ENCODE measurements at places on chromosomes 4 and X.

GRCh38 chrX:10620121-10620699 lies at the start of gene MID1:
Gene MID1, minus strand, starts transcription at chrX:10620585. Its CDS starts 53,038 bp downstream, at chrX:10567547.
- peak; percentile 70 for DNase-seq

DNA sequence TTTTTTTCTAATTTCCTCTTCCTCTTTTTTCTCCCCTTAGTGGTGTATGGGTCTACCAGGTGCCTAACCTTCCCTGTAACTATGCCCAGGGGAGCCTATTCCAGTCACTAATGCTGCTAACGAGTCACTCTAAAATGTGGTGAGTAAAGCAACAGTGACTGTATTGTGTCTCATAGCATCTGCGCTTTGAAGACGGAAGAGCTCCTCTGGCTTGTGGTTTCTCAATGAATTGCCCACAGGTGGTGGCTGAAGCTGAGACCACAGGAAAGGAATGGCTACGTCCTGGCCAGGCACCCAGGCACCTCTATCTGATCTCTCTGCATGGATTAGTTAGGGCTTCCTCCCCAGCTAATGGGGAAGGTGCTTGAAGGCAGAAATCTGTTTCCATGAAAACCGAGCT lies 763.5 kb upstream of the FRG1 start:
- DNase-seq: no peak

GRCh38 chr4:82519072-82519471 lies 42.7 kb downstream of the TMEM150C start:
- DNase-seq: no peak

- no peak for DNase-seq
These were observed 60.5 kb downstream of the MSX1 start for GRCh38 chr4:4919927-4920326.

GRCh38 chr4:36310793-36311192 lies 29.4 kb downstream of the DTHD1 start:
- DNase-seq: no peak

GRCh38 chr4:100633269-100633668 lies 115.4 kb upstream of the EMCN start:
- no peak for DNase-seq

- no peak for DNase-seq
These were observed 16.1 kb upstream of the SAT1 start for GRCh38 chrX:23766650-23767551.

DNA sequence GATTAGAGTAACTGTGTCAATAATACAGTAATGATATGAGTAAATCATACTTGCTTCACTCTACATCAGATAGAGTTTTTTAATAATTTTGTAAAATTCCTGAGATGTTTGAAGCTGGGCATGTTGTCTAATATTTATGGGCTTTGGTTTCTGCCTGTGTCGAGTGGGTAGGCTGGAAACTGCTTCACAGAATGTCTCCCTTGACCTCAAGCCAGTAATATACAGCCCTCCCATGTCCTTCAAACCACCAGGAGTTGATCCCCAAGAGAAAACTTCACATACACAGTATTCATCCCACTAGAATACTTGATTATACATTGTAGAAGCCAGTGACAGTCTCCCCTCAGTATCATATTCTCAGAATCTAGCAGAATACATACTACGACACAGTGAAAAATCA lies 284.8 kb upstream of the TENM3 start:
- no peak for DNase-seq

DNA sequence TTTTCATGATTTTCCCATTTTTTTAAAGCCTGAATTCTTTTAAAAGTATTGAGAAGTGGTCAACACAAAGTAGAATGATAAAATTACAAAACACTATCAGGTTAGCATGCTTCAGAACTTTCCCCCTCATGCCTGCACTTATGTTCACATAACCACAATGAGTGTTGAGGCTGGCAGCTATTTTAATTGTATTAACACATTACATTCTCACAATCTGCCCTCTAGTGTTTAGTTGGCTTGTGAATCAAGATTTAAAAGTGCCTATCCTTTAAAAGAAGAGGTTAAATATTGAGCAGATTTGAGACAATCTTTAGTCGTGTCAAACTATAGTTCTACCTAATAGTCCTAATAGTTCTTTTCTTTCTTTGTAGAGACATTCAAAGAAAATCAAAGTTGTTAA lies 93.6 kb upstream of the NAP1L5 start:
- DNase-seq: no peak

DNA sequence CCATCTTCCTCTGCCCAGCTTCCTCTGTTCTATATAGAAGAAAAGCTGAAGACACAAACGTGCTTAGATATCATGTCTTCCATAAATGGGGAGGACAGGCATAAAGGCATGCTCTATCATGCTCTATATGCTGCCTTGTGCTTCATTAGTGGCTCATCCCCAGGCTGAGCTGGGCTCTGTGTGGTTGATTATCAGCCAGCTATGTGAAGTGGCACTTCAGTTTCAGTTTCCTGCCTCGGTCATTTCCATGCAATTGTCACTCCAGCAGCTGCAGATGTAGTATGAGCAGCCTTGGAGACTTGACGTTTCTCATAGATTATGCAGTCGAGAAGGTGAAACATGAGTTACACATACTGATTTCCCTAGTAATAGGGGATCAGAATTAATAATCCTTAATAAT lies 106.2 kb downstream of the SYTL5 start:
- no peak for DNase-seq

DNA sequence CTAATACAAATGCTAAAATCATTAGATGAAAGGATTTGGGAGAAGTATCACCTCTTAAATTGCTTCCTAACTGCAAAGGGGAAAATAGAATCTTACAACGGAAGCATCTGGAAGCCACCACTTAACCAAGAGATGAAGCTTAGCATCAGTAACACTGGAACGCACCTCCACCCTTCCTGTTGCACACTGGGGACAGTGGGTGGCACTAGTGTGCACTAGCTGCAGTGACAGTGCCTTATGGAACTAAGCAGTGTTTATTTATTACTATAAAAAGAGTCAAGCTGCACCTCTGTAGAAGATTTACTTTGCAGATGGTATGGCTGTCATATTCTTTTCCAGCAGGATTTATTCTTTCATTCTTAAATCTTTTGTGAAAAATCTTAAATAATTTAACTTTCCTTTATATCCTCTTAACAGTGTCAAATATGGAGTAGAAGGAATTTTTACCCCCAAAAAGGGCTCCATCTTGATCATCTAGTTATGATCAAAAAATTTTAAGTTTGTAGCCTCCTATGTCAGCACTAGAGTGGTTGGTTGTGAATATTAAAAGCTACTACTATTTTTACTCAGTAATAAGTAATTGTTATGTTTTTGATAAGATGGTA lies 76.7 kb downstream of the SCD5 start:
- DNase-seq: no peak

DNA sequence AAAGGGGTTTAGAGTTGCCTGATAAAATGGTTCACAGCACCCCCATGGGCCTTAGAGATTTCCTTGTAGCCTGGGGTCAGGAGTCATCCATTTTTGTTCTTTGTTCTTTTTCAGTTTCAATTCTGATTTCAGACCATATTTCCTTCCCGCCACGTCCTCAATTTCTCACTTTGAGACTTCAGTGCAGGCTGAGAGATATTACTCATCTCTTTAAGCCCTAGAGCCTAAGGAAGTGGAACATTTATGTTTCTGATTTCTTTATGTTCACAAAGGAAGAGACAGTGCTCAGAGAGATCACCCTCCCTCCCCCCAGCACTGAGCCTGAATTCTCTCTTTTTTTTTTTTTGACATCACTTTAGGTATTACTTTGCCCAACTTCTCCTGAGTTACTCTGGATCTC lies 56.3 kb downstream of the MSN start:
- DNase-seq: no peak

Data from RWPE2 (cell line).